ENCODE measurements at places on chromosomes 3 and 15.

GRCh38 chr15:99098991-99099390, 5.9 kb upstream of the SYNM start:
- DNase-seq, result no peak

DNA sequence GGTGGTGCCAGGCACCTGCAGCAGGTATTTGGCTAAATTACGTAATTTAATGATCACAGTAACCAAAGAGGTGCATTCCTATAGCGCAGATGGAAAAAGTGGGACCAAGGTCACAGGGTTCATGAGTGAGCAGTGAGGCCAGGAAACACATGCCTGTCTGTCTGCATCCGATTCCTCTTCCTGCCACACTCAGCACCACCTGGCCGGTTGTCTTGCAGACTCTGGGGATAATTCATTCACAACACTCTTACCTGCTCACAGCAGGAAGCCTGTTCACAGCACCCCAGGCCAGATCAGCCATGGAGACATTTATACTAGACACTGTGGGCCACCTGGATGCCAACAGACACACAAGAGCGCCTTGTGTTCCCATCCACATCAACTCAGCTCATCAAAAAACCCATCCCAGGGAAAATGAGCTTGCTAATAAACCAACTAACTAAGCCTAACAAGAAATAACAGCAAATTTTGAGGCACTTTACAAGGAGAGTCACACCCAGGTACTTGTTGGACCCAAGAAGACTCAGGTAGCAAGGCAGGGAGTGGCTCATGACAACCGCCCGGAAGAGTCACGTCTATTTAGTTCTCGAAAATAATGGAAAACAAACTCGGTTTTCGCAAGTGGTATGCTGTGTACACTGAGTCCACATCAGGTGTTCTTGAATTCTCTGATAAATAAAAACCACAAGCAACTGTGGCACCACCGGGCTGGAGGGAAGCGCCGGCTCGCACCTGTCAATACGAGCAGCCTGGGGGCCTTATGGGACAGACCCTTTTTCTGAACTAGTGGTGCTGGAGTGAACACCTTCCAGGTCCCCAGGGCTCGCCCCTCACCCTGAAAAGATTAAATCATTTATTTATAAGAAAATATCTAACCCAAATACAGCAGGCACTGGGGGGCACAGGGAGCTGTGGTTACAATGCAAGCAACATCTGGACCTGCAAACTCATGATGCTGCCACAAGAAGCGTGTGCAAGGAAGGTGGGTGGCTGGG, 40.5 kb downstream of the FAM174B start:
- DNase-seq, result no peak

DNA sequence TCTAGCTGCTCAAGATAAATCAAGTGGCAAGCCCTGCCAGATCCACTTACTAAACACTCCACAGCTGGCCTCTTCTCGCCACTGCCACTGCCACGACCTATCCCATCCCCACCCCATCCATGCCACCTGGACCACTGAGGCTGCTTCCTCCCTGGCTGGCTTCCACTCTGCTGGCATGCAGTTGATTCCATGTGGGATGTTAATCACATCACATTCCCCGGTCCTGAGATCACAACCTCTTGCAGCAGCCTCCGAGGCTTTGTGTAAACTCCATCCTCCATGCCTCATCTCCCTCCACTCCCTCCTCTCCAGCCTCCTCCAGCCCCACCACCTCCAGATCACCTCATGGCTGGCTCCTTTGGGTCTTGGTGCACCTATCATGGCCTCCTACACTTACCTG, 7.7 kb downstream of the NCKIPSD start:
- DNase-seq, result no peak

DNA sequence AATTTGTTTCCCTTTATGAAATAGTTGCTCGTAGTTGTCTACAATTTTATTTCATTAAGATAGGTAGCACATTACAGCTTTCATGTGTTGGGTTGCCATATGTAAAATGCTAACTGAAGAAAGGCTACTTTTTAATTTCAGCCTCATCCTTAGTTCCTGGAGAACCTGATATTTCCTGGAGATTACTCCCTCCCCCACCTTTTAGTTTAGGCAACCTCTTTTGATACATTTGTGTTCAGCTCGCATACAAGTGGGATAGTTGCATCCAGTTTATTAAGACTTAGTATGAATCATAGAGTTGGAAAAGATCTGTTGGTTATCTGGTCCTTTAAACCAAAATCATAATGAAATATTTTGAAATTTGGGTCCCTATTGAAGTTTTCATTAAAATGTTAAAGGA, 6.0 kb downstream of the SETD5 start:
- no peak for DNase-seq

DNA sequence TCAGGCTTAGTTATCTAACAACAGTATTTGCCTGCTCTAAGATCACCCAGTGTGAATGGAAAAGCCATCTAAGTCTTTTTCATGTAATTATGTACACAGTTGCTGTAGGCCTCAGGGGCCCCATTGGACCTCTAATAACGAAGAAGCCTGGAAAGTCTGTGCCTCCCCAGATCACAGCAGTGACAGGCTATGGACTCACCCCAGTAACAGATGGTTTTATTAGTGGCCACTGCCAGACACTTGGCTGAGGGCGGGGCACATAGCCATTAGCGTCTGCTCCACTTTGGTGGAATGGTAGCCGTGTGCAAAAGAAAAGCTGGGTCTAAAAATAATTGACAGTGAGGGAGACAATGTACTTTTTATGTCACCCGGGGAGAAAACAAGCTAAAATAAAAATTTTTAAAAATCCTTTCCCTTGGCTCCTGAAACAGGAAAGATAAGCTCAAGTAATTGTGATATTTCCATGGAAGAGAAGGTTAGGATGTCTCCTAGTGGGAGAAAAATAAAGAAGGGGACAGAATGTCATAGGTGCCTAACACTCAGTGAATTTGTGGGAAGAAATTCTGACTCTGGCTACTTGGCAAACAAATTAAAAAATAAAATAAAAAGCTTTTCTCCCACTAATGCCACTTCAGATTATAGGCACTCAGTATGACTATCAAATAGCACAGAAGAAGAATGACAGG, 44.3 kb upstream of the ZNF385D start:
- DNase-seq, result no peak

GRCh38 chr15:24924153-24924552, 30.6 kb upstream of the SNRPN start:
- no peak for DNase-seq

DNA sequence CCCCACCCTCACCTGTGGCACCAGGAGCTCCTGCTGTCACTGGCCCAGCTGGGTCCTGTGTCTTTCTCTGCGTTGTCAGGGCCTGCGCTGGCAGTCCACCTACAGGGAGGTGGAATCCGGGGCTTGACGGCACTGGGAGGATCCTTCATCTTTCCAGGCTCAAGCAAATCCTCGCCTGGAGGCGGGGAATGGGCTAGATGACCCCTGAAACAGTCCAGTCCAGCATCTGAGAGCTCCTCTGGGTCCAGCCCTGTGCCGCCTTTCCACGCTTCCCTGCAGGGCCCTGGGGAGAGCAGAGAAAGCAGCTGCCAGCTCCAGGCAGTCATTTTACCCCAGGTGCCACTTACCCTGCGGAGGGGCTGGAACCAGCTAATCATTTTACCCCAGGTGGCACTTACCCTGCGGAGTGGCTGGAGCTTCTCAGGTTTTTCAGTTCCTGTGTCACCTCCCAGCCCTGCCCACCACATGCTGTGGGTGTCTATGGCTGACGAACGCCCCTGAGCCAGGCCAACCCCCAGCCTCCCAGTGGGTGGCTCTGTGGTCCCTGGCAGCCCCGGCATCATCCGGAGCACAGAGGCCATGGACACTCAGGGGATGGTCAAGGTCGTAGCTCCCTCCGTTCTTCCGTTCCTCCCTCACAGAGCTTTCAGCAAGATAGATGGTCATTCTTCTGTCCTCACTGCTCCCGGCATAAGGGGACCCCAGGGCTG, 17.9 kb upstream of the ADIPOQ start:
- DNase-seq, result no peak

- DNase-seq, result no peak
These were observed 9.4 kb upstream of the MB21D2 start for GRCh38 chr3:192927016-192927415.

- no peak for DNase-seq
These were observed 272.5 kb downstream of the THSD4 start for GRCh38 chr15:71387810-71388209.

GRCh38 chr3:196842567-196843434, 24.9 kb upstream of the SENP5 start:
- no peak for DNase-seq

- no peak for DNase-seq
These were observed 350.3 kb downstream of the DOCK3 start for GRCh38 chr3:51024765-51025632.

- no peak for DNase-seq
These were observed 323.8 kb upstream of the AZI2 start for GRCh38 chr3:28672406-28672805.

DNA sequence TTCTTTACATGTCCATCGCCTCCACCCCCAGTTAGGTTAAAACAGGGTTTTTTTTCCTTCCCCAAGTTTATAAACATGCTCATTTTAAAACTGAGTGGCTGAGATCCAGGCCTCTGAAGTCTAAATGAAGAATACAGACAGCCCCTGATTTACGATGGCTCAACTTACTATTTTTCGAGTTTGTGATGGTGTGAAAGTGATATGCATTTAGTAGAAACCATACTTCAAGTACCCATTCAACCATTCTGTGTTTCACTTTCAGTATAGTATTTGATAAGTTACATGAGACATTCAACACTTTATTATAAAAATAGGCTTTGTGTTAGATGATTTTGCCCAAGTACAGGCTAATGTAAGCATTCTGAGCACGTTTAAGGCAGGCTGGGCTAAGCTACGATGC, 30.5 kb upstream of the GNB5 start:
- no peak for DNase-seq

DNA sequence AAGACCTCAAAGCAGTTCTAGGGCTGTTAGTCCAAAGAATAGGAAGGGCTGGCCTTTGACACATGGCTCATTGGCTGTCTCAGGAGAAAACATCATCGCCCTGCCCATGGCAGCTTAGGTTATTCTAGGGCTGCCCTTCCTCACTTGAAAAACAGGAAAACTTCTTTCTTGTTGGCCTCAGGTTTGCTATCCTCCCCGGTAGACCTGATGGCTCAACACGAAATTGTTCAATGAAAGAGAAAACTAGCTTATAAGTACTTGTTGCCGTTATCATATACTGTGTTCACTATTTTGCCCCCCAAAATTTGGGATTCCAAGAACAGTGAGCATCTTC, 602 bp upstream of the SLTM start:
- DNase-seq, result no peak

DNA sequence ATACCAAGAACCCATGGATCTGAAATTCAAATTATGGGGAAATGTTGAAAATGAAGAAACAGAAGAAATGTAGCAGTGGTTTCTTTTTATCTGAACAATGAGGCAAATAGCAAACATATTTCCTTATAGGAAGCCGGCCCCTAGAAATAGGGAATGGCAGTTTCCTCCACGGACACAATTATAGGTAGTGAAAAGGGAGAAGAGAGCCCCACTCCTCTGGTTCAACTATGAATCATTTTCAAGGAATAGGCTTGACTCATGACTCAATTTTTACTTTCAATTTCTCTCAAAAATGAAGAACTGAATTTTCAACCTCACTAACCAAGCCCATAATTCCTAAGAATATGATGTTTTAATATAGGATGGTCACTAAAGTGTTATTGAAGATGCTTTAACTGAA, 243.1 kb downstream of the MECOM start:
- no peak for DNase-seq

GRCh38 chr15:88018869-88019641, 237.5 kb downstream of the NTRK3 start:
- DNase-seq, result no peak

DNA sequence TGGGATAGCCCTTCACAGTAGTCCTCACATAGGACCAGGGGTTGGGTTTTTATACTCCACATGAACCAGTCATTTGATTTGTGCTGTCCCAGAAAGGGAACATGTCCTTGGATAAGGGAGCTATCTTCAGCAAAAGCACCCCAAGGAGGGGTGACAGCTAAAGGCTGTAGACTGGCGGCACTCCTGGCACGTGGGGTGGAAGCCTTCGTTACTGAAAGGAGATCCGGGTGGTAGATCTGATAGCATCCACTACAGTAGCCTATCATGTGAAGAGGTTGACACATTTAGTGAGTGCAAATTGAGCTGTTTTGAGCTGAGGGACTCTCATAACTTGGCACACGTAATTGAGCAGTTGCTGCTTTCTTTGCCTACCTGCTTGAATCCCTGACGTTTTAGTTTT, 588.8 kb upstream of the GOLIM4 start:
- DNase-seq, result no peak

GRCh38 chr15:43903864-43904290, 77.1 kb downstream of the WDR76 start:
- peak; percentile 8 for DNase-seq

DNA sequence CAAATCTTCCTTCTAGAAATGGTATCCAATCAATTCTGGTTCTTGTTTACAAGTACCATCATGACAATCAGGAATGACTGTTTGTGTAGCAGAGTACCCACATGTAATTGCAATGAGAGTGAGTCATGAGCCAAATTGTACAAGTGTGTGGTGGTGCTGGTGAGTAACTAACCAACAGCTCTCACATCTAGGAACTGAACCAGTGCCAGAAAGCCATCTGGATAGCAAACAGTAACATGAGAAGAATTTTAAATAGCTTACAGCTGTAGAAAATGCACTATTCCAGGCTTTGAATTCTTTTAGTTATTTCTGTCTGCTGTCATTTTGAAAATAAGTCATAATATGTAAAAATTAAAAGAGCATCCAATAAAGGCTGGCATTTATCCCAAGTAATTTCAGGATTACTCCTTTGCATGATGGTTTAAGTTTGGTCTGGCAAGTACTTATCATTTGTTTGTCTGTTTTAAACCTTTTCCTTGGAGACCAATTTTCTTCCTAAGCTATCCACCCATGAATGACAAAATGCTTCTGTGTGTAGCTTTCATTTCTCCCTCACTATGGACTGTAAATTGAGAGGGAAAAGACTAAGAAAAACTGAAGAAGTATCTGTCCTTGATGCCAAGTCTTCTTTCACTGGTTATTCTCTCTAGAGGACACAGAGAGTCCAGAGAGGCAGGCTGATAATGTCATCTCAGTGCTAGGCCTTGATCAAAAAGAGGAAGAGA, 60.0 kb downstream of the PIK3CB start:
- DNase-seq, result no peak

DNA sequence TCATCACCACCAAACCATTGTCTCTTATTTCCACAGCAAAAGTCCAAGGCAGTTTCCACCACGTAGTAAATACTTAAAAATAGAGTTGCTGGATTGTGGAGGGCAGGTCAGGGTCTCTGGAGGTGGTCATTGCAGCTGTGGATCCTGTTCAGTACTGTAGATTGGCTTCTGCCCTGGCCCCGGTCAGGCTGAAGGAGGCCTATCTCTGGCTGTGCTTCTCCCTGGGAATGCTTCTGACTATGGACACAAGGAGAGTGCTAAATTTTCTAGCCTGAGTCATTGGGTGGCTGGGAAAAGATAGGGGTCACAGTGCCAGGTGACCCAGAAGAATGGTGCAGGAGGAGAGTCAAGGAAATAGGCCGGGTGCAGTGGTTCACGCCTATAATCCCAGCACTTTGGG, 26.3 kb upstream of the GMPPB start:
- no peak for DNase-seq

GRCh38 chr15:101329309-101329863, 34.3 kb upstream of the SNRPA1 start:
- DNase-seq, result no peak

Measured in hypothalamus (tissue), 51 donors.